SW 1271 (cell line): ENCODE measurements at places on chromosomes 4 and X.

- no peak for DNase-seq
These were observed 53.1 kb downstream of the ARHGEF38 start for GRCh38 chr4:105605493-105605892.

- no peak for DNase-seq
These were observed 254.6 kb upstream of the KCNIP4 start for GRCh38 chr4:22202975-22203710.

GRCh38 chr4:682490-683172 is 6.3 kb downstream of the SLC49A3 start:
- no peak for DNase-seq

DNA sequence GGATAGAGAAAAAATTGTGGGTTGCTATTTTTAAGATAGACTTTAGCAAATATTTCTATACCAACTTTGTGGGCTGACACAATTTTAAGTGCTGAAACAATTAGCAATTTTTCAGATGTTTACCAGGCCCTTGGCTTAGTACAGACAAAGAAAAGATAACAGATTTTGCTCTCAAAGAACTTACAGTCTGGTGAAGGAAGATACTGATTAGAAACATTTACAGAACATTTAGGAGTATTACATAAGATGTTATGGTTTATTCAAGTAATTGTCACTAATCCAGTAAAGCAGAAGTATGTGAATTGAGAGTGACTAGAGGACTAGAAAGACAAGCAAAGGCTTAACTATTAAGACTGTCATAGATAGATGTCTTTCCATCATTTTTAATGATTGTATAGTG is 35.3 kb upstream of the NDUFC1 start:
- DNase-seq, result no peak

GRCh38 chrX:21590012-21590776 is 67.9 kb downstream of the KLHL34 start:
- DNase-seq, result no peak

DNA sequence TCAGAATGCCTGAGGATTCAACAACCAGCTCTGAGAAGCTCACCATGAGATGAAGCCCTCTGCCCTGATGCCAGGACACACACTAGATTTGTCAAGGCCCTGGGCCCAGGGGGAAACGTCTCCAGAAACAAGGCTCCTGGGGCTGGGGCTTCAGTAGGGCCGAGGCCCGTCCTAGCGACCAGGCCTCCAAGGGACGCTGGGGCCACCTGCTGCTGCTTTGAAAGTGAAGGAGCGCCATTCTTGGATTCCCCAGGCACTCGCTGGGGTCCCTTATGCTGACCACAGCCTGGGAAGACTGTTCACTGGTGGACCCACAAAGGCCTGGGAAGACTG is 23.9 kb downstream of the PDE6B start:
- DNase-seq, result no peak

GRCh38 chr4:150710770-150711375 is 128.9 kb downstream of the MAB21L2 start:
- DNase-seq, result no peak

GRCh38 chrX:108323751-108324150 is 114.5 kb downstream of the COL4A6 start:
- no peak for DNase-seq

- DNase-seq, result peak; percentile 50
These were observed 139.6 kb downstream of the SOWAHB start for GRCh38 chr4:76758290-76758882.

DNA sequence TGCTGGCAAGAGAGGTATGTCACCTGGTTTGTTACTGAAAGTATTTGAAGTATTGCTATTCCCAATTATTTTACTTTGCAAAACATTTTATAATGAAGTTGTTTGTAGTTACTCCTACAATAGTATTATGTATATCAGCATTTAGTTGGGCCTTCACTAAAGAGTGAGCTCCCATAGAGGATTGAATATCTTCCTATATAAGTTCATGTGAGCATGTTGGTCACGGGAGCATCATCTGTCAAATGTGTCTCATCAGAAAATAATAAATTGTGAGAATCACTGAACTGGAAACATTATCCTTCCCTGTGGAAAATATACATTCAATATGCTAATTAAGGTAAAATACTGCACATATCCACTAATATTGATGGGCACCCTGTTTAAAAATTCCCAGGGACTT is 360.1 kb upstream of the ADGRL3 start:
- DNase-seq, result no peak

- no peak for DNase-seq
These were observed 48.6 kb downstream of the DCLK2 start for GRCh38 chr4:150126864-150127203.

GRCh38 chrX:69503782-69504625 is at the start of gene NALF2:
NALF2 (plus strand) TSS chrX:69504326; CDS start chrX:69505283, 957 bp downstream.
- peak; percentile 36 for DNase-seq

DNA sequence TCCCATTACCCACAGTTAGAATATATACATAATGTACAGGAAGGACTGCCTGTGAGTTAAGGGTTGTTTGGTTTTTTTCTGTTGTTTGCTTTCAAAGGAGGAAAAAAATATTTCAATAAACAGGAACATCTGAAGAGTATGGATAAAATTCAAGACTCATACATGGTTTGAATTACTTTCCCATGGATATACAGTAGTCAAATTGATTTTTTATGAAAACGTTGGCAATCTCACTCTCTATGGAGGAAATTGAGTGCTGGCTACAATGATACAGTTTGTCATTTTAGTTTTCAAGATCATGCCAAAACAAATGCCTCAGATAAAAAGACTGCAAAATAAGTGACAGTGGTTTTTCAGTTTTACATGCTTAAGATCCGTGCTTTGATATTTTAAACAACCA is 116.6 kb downstream of the SH3RF1 start:
- DNase-seq, result no peak

GRCh38 chr4:133062851-133063250 is 86.2 kb upstream of the PCDH10 start:
- DNase-seq, result no peak

- no peak for DNase-seq
These were observed 5.2 kb downstream of the KCNE5 start for GRCh38 chrX:109619771-109620170.

- no peak for DNase-seq
These were observed 101.6 kb downstream of the FAM193A start for GRCh38 chr4:2637956-2638552.

DNA sequence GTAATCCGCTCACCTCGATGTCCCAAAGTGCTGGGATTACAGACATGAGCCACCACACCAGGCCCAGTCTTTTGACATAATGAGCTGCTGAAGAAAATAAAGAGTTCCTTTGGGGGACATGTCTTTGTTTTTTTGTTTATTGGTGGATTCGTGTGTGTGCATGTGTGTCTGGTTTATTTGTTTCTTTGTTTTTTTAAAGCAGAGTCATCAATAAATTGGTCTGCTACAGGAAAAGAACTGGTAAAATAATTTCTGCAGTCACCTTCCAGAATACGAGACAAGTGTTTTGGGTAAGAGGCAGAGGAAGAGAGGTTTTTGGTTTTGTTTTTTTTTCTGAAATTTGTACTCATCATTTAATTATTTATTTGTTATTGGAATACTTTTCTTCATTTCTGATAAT is 51.5 kb upstream of the PPP3CA start:
- DNase-seq, result no peak

DNA sequence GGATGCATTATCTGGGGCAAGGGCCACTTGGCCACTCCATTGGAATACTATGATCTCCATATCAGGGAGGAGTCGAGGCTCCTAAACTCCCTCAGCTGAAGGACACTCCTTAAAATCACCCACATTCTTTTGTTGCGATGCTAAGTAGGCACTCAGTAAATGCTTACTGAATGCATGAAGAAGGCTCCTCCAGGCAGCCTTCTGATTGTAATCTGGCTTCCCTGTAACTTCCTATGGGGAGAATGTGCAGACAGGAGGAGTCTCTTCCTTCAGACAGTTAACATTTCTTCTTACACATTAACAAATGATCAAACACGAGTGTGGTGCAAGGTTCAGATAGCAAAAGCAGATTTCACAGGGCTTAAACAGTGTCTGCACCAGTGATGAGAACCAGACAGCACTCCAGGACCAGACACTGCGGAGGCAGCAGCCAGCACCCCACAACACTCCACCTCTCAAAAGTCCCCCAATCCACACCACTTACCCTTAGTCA is 21.4 kb upstream of the USO1 start:
- no peak for DNase-seq

- no peak for DNase-seq
These were observed 22.9 kb downstream of the SHISA3 start for GRCh38 chr4:42420140-42420539.

GRCh38 chr4:94498502-94498901 is 46.8 kb downstream of the PDLIM5 start:
- no peak for DNase-seq

DNA sequence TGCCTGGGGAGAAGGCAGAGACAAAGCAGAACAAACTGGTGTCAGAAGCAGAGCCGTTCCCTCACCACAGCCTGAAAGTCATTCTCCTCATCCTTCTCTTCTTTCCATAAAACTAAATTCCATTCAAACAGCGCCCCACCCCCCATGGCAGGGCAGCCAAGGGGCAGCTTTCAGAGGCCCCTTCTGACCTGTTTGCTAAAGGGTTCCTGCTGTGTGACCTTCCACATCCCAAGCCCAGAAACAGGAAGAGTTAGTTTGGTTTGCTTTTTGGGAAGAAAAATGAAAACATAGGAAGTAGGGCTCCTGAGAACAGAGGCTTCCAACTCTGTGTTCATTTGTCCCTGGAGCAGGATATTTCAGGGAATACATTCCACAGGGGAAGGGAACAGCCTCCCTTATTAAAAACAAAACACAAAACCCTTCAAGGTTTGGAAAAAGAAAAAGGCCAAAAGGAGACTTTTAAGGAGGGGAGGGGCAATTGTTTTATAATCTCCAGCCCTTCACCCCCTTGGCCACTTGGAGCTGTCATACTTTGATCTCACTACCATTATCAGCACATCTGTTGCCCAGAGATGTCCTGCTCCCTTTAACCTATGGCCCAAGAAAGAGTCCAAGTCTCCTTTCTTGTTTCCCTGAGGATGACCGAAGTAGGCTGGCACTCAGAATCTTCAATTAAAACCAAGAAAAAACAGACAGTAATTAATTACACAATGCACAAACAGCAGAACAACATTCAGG is 25.3 kb downstream of the STARD8 start:
- no peak for DNase-seq

- DNase-seq, result no peak
These were observed 16.9 kb downstream of the PLAC1 start for GRCh38 chrX:134641346-134641745.

DNA sequence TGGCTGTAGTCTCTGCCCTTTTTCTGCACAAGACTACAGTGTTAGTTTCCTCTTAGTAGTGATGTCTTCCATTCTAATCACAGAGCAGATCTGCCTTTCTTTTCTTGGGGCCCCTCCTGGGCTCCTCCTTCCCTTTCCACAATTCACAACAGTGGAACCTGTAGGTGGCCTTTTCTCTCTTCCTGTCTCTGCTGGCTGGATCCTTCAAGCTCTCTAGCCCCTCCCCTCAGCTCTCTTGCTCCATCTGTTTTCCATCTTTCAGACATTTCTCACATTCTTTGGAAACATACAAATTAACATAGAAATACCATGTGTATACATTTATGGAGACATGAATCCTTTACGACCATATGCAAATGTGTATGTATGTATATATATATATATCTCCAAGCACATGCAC is 304 bp upstream of the SPIN2A start:
- DNase-seq, result no peak

GRCh38 chrX:99301990-99302389 is 1108.1 kb downstream of the PCDH19 start:
- DNase-seq, result peak; percentile 0

DNA sequence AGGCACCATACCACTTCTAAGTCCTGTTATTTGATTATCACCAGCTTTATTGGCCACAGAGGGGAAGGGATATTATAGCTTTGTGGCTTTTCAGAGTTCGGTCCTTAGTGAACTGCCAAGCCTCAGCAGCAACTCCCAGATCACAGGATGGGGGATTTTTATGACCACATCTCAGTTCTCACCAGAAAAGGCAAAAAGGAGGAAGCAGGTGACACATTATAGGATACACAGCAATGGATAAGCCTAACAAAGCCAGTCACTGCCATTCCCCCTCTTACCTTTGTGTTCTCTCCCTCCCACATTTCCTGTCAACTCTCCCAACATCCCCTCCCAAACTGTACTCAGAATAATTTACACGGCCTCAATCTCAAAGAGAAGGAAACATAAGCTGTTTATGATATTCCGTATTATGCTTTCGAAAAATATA is 142.8 kb downstream of the MGST2 start:
- no peak for DNase-seq

DNA sequence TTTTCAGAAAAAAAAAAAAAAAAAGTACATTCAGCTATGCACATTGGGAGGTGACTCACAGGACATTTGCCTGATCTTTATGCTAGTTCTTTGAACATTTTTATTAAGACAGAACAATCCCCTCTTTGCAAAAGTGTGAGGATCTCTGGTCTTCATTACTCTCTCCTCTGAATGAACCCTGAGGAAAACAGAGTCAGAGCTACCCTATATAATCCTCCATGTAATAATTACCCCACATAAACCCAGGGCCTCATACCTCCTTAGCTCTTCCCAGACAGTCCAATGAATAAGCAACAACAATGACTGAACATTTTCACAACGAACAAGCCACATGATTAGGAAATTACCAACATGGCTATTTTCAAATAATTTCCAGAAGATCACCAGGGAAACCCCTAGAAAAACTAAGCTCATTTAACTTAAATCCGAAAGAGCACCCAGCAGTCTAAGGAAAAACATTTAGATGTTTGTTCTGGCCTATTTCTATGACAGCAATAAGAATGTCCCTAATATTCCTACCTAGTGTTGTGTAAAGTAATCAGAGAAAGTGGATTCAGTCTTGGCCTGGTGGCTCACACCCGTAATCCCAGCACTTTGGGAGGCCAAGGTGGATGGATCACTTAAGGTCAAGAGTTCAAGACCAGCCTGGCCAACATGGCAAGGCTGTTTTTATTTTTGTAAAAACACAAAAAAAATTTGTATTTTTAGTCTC is 37.8 kb downstream of the TBC1D9 start:
- no peak for DNase-seq

DNA sequence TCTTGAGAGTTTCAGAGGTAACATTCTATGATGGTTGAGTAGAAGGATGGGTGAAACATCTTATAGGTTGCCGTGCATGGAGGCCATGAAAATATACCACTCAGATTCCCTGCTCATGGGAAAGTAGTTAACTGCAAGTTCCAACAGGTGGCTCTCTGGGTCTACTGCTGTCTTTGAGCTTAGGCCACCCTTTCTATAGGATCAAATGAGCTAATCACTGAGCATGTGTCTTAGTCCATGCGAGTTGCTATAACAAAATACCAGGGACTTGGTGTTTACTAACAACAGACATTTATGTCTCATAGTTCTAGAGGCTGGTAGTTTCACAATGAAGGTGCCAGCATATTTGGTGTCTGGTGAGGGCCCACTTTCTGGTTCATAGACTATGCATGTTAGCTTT is 144.8 kb upstream of the UNC5C start:
- no peak for DNase-seq

DNA sequence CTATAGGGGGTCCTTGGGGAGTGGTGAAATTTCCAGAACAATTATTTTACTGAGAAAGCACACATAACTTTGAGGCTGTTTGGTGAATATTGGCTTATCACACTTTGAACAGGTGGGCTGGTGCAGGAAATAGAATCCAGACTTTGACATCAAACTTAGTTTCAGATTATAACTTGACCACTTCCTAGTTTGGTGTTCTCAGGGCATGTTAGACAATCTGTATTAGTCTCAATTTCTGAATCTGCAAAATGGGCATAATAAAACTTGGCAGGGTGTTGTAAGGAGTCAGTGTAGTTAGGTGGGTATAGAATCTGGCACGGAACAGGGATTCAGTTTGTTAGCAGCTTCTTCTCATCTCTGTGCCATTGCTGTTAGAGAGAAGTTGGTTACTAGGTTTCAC is 43.3 kb upstream of the MBNL3 start:
- DNase-seq, result no peak

GRCh38 chrX:132373610-132374009 is 115.2 kb downstream of the MBNL3 start:
- no peak for DNase-seq
